ENCODE measurements at places on chromosomes 16 and 17.
A peak's percentile ranks its signal among the peaks of the same experiment; 100 is the strongest.

DNA sequence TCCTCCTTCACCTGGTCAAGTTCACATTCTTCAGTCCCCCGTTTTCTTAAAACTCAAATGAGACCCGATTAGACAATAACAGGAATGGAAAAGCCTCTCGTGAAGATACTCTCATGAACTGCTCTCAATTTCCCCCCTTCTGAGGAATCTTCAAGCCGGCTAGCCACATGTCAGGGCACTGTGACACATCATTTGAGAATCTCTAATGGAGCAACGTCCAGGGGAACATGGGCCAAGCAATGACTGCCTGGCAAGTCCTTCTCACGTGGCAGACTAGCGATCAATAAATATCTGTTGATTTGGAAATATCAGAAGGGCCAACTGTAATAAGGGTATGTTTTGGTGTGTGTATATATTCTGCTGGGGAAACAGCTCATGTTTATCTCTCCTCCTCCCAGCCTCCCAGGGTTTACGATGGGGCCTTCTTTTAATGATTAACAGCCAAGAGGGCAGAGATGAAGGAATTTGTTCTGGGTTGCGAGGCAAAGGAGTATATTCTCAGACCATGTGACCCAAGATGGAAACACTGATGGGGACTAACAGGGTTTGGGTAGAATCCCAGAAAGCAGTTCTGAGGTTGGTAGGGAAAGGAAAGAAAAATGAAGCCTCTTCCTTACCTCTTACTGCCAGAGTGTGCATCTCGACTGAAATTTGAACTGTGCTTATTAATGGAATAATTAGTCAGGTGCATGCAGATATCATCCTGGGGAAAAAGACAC, 21.4 kb downstream of the TTLL6 start:
- peak; percentile 76 for DNase-seq

- no peak for DNase-seq
Observed at GRCh38 chr16:4803401-4803844, 990 bp upstream of the ROGDI start.

DNA sequence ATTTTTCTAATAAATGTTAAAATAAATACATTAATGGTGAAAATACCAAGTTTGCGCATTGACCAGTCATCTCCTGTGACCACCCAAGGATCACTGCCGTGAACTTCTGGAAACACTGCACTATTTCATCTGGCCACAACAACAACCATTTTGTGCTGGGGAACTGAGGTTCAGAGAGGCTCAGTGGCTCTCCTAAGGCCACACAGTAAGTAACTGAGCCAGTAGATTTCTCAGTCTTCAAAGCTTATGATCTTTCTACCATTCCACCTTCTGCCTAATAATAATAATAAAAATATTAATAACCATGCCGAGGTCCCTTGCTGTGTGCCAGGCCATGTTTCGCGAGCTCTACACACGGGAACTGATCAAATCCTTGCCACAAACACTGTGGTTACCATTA, 182.0 kb downstream of the IRF8 start:
- no peak for DNase-seq

DNA sequence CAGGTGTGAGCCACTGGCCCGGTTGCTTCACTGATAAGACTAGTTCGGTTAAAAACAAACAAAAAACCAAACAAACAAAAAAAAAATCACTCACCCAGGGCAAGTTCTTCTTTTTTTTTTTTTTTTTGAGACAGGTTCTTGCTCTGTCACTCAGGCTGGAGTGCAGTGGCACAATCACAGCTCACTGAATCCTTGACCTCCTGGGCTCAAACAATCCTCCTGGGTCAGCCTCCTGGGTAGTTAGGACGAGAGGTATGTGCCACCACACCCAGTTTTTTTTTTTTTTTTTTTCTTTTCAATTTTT, 119.5 kb upstream of the CORO6 start:
- no peak for DNase-seq
